ENCODE measurements at places on chromosomes 1 and 21.

- DNase-seq: no peak
Observed at GRCh38 chr1:209808059-209808581, 2.2 kb upstream of the IRF6 start.

- no peak for DNase-seq
Observed at GRCh38 chr1:237705462-237705861, 185.3 kb downstream of the ZP4 start.

DNA sequence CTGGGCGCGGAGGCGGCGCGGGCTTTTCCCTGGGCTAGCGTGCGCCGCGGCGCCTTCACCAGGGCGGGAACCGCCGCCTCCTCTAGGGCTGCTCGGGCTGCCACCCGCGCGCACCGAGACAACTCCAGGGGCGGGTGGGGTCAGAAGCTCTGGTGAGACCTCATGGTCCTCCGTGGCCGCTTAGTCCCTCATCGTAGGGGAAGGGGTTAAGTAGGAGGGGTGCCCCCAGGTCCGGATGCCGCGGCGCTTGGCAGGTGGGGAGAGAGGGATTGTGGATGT, 559 bp downstream of the SERTAD4 start:
- peak; percentile 22 for DNase-seq

GRCh38 chr1:147266381-147266780, 23.9 kb downstream of the CHD1L start:
- no peak for DNase-seq

- no peak for DNase-seq
Observed at GRCh38 chr1:235275223-235275622, 52.8 kb downstream of the ARID4B start.

GRCh38 chr1:205450448-205450847, 5.4 kb downstream of the BLACAT1 start:
- DNase-seq: no peak

GRCh38 chr1:195898924-195899323, 709.3 kb downstream of the KCNT2 start:
- DNase-seq: no peak

DNA sequence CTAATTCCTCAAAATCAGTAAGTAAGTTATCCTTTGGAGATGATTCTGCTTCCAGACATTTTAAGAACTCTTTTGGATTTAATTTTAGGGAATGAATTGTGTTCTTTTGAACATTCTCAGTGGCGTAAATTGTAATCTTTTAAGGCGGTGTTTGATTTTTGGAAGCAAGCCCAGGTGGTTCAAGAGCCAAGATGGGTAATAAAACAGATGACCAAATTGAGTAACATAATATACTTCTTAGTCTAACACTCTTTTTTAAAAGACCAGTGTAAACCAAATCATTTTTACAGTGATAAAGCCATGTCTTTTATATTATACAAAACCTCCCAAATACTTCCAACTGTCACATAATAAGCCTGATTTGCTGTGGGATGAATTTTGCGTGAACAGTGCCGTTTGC, 133.8 kb downstream of the LRRC40 start:
- no peak for DNase-seq

All from SW 1271 (cell line).